ENCODE measurements at places on chromosomes 5 and 9.

DNA sequence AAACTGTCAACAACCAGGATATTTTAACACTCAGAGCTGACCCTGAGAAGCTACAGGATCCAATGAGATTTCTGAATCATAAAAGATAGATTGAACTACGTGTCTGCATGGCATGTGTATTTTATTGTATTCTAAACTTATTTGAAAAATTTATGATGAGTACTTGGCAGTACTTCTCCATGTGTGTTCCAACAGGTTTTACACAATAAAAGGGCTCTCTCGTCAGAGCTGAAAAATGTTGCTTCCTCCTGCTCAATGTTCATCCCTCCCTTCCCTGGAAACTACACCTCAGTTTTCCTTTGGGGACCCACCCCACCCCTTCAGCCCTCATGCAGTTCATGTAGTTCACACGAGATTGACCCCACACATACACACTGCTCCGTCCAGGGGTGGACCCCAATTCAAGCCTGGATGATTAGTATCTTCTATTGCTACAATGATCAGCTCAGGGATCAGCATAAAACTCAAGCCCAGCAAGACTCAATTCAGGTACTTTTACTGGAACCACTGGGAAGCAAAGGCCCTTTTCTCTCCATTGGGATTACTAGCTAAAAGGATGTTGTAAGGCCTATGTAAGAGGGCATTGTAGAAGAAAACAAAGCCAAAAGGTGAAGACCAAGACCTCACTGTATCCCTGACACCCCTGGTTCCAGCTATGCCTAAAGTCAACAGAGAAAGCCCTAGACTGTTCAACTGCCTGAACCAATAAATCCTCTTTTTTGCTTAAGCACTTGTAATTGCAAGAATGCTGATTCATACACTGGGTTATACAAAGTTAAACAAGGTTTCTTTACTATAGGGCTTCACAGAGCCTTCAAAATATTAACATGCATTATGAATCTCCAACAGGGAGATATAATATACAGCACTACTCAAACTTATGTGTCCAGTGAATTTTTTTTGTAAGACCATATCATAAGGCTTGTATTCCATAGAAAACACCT is 112.6 kb downstream of the SAXO1 start:
- DNase-seq = no peak

- DNase-seq = peak; percentile 32
Measured at GRCh38 chr9:33921967-33922895, 105.3 kb downstream of the UBE2R2 start.

DNA sequence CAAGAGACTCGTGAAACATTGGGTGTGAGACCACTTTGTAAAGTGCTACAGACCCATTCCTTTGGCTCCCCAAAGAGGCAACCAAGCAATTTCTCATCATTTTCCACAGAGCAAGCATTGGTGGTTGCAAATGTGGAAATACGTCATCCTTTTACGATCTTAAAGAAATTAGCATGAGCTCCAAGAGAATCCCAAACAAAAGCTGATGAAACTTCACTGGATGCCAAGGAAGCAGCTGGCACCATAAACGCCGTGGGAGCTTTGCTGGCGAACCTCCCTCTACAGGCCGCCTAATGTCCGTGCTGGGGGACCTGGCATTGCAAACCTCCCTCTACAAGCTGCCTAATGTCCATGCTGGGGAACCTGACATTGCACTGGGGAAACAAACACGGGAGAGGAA is 432.4 kb downstream of the ACTL7B start:
- no peak for DNase-seq

DNA sequence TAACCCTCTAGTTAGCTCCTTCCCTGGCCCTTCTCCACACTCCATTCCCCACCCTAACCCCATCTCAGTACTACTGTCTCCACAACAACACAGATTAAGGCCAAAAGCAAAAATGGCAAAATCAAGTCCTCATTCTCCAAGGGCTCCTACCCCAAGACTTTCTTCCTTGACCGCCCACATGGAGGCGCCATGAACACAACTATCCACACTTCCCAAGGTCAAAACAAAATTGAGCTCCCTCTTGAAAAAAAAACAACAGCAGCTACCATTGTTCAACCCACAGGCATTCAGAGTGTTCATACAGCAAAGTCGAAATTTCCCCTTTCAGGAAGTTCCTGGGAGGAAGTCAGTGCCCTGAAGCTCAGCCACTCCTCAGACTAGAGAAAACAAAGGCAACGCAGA is 54.4 kb downstream of the GNAQ start:
- peak; percentile 52 for DNase-seq

DNA sequence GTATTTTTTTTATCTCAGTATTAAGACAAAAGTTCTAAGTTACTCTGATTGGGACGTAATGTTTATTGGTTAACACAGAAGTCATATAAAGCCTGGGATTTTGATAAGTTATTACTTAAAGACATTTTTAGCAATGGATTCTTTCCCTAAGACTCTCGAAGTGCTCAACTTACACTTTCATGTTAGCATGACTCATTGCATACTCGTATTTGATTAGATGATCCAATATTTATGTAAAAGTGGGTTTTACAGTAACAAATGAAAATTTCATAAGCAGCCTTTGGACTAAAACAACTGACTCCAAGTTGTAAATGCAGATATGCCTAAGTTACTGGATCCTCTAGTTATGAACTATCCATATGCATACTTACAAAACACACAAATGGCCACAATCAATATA is 567.7 kb upstream of the NUDT12 start:
- no peak for DNase-seq

- DNase-seq = no peak
Measured at GRCh38 chr5:150641824-150642566, 1.5 kb downstream of the SYNPO start.

DNA sequence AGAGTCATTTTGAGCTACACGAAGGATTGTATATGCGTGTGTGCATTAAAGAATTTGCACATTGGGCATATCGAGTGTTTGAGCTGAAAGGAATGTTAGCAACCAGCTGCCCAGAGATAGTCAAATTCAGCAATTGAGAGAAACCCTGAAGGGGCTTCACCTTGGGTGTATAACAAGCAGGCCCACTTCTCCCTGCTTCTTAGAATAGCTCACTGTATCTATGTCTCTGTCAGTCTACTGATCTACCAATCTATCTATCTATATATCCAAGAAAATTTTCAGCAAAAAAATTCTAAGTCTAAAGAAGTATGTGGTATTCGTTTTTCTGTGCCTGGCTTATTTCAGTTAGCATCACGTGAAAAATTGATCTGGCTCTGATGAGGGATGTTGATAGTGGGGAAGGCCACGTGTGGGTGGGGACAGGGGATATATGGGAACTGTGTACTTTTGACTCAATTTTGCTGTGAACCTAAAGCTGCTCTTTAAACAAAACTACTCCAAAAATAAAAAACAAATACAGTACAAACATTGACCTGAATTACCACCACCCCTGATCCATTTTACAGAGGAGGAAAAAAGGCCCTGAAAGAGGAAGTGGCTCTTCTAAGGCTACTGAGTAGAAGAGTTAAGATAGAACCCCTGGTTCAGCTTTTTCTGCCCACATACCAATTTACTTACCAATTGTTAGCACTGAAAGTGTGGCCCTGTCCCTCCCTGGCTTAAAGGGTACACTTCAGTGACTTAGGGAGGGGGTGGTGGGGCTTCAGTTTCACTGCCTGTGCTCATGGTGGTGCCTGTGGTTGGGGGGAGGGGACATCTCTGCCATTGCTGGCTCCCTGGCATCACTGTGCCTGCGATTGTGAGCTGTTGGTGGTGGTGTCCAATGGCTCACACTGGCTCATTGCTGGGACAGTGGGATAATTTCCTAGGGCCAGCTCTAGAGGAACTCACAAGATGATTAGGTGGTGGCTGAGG is 141.8 kb downstream of the DOCK2 start:
- no peak for DNase-seq

- DNase-seq = no peak
Measured at GRCh38 chr5:72163349-72163983, 56.2 kb downstream of the MAP1B start.

GRCh38 chr9:33429256-33429985 is 18.0 kb downstream of the AQP3 start:
- DNase-seq = no peak

GRCh38 chr9:94159069-94159939 is 75.0 kb downstream of the PTPDC1 start:
- no peak for DNase-seq

DNA sequence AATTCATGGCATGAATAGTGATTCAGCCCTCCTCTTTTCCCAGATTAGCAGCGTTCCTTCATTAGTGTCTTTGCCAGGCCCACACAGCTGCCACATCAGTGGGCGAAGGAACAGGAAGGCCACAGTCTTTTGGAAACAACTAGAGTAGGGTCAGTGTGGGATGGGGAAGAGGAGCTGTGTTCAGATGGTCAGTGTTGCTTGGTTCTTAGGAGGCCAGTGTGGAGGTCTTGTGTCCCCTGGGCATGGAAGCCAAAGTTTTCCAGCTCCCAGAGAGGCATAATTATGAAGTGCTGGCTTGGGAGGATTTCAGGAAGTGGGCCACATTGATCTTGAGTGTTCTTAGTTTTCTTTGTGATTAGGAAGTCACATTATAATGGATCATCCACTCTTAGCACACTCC is 269.6 kb downstream of the PSAT1 start:
- no peak for DNase-seq

- DNase-seq = no peak
Measured at GRCh38 chr5:89425062-89425461, 542.1 kb upstream of the MEF2C start.

GRCh38 chr9:135343136-135343535 is 136.4 kb upstream of the PPP1R26 start:
- DNase-seq = no peak

- DNase-seq = peak; percentile 31
Measured at GRCh38 chr9:130997925-130998596, 10.9 kb upstream of the LAMC3 start.

GRCh38 chr5:170937914-170938313 is 76.1 kb downstream of the RANBP17 start:
- no peak for DNase-seq

DNA sequence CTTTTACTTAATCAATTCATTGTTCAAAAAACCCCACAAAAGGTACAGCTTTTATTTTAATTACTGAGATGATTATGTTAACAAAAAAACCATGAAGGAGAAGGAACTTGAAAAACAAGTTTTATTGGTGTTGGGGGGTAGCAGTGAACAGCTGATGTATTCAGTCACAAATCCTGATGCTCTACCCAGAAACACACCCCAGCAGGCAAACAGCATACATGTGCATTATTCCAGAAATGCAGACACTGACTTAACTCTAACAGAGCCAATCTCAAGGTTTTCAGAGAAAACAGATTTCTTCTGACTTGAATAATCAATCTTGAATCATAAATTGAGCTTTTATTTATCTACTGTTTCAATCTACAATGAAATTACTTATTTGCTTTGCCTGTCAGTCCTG is 175.2 kb downstream of the ZSWIM6 start:
- no peak for DNase-seq

- DNase-seq = no peak
Measured at GRCh38 chr9:93308676-93309075, 124.7 kb downstream of the WNK2 start.

GRCh38 chr5:65050826-65051498 is 282.2 kb downstream of the CWC27 start:
- DNase-seq = no peak

GRCh38 chr9:119322184-119322583 is 47.1 kb downstream of the BRINP1 start:
- no peak for DNase-seq

- DNase-seq = no peak
Measured at GRCh38 chr9:93576258-93577077, at the start of gene PHF2. PHF2 (plus strand) TSS chr9:93576584; CDS start chr9:93576774, 190 bp downstream.

- no peak for DNase-seq
Measured at GRCh38 chr9:71929791-71930440, 18.5 kb downstream of the C9orf85 start.

GRCh38 chr9:123338710-123339665 is 17.0 kb upstream of the CRB2 start:
- DNase-seq = peak; percentile 66

GRCh38 chr9:32705059-32705458 is 69.6 kb upstream of the TAF1L start:
- no peak for DNase-seq

DNA sequence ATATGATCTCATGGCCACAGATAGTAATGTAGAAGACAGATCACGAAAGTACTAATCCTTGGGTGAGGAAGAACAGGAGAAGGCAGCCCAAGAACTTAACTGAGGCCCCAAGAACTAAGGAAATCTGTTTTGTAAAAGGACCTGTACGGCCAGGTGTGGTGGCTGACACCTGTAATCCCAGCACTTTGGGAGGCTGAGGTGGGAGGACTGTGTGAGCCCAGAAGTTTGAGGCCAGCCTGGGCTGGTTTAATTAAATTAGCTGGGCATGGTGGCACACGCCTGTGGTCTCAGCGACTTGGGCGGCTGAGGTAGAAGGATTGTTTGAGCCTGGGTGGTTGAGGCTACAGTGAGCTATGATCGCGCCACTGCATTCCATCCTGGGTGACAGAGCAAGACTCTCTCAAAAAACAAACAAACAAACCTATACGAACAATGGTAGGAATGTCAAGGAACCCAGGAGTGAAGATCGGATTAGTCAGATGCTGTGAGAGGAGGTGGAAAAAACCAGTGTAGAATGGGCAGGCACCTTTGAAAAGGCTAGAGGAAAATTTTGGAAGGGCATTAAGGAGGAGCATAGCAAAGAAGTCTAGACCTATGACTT is 283.8 kb upstream of the DMRT1 start:
- DNase-seq = no peak

All from activated T-cell treated with anti-CD3 and anti-CD28 coated beads, Interleukin-2, amount 50 U/mL, for 1 hour (primary cell).